ENCODE measurements at places on chromosomes 11 and 22. TPM values are rescaled to one million over a fixed set of nuclear protein-coding genes. Genes with fewer than 3 reads are reported as not detected.

IFT27 gene
- 37.6 TPM for total RNA-seq

CASP5 gene
- not detected for total RNA-seq

BTG4 gene
- total RNA-seq = not detected

TSSC4 gene
- 30.5 TPM for total RNA-seq

CASTOR1 gene
- total RNA-seq = 9.0 TPM

DDI1 gene
- not detected for total RNA-seq

BTBD10 gene
- 23.3 TPM for total RNA-seq

OR2D2 gene
- total RNA-seq = not detected

TMEM151A gene
- total RNA-seq = 0.26 TPM

ADM gene
- 57.9 TPM for total RNA-seq

TYR gene
- not detected for total RNA-seq

FOLR1 gene
- not detected for total RNA-seq

OR6M1 gene
- not detected for total RNA-seq

SHANK3 gene
- 18.7 TPM for total RNA-seq

OR8D1 gene
- total RNA-seq = not detected

ART1 gene
- total RNA-seq = not detected

RNF214 gene
- 23.8 TPM for total RNA-seq

GRK2 gene
- total RNA-seq = 51.0 TPM

SCUBE2 gene
- total RNA-seq = 1.6 TPM

OTOG gene
- total RNA-seq = not detected

NDUFS8 gene
- 350 TPM for total RNA-seq

IGLL5 gene
- 0.97 TPM for total RNA-seq

CCDC81 gene
- total RNA-seq = 0.31 TPM

SCN2B gene
- total RNA-seq = 4.3 TPM

RAG2 gene
- not detected for total RNA-seq

Data from right cardiac atrium (tissue), 5 donors.